ENCODE measurements at places on chromosomes 7 and 10. TPM values are rescaled to one million over a fixed set of nuclear protein-coding genes. Genes with fewer than 3 reads are reported as not detected.

GRCh38 chr7:113504142-113504541, 385.8 kb upstream of the SMIM30 start:
- no peak overlapping the region for H3K4me3 ChIP-seq
- no peaks in the 10 kb centered on the region for H3K27me3 ChIP-seq
- H3K4me1 ChIP-seq = no peaks in the 10 kb centered on the region
- no peaks in the 10 kb centered on the region for H3K36me3 ChIP-seq
- H3K27ac ChIP-seq = no peak overlapping the region
- no peak for DNase-seq

GRCh38 chr7:86968618-86969017, 90.8 kb downstream of the ELAPOR2 start:
- no peak overlapping the region for H3K27ac ChIP-seq
- peaks cover 1% of the 10 kb centered on the region for H3K27me3 ChIP-seq
- DNase-seq = no peak
- H3K4me3 ChIP-seq = no peak overlapping the region
- H3K4me1 ChIP-seq = no peaks in the 10 kb centered on the region

GRCh38 chr7:32025381-32026082, 44.7 kb downstream of the PDE1C start:
- DNase-seq = no peak
- H3K27me3 ChIP-seq = no peaks in the 10 kb centered on the region
- no peaks in the 10 kb centered on the region for H3K4me1 ChIP-seq

DNA sequence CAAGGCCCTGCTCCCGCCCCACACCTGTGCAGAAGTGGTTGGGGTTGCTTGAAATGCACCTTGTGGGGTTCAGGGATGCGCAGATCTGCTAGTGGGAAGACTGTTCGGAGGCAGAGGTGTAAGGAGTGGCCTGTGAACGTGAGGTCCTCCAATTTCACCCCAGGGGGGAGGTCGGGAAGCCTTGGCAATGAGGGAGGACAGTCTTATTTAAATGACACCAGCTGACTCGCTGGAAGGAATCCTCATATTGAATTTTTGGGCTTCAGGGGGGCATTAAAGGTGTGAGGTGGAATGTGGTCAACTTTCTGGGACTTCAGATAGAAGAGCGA, 218.8 kb upstream of the CELF2 start:
- no peak overlapping the region for H3K4me3 ChIP-seq
- no peak overlapping the region for H3K27ac ChIP-seq
- peaks cover 16% of the 10 kb centered on the region for H3K27me3 ChIP-seq
- H3K36me3 ChIP-seq = no peaks in the 10 kb centered on the region

GRCh38 chr10:124289851-124290795, 128.6 kb downstream of the OAT start:
- peaks cover 2% of the 10 kb centered on the region for H3K4me1 ChIP-seq
- no peak overlapping the region for H3K4me3 ChIP-seq
- no peak for DNase-seq
- H3K27me3 ChIP-seq = no peaks in the 10 kb centered on the region

DNA sequence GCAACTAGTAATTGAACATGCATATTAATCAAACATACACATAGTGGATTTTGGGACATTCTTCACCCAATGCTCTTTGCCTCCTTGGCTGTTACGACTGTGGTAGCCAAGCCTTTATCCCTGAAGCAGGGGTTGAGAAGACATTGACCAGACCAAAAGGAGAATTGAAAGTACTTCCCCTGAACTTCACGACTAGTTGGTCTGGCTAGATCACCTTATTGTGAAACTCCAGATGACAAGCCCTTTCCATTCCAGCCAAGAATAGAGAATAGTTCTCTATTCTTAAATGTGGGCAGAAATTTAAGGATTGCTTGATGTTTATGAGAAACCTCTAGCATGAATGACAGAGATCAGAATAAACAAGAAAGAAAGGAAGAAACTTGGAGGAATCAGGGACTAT, 97.0 kb downstream of the LRMDA start:
- no peaks in the 10 kb centered on the region for H3K36me3 ChIP-seq
- H3K27me3 ChIP-seq = no peaks in the 10 kb centered on the region
- no peak overlapping the region for H3K4me3 ChIP-seq
- no peak for DNase-seq

DNA sequence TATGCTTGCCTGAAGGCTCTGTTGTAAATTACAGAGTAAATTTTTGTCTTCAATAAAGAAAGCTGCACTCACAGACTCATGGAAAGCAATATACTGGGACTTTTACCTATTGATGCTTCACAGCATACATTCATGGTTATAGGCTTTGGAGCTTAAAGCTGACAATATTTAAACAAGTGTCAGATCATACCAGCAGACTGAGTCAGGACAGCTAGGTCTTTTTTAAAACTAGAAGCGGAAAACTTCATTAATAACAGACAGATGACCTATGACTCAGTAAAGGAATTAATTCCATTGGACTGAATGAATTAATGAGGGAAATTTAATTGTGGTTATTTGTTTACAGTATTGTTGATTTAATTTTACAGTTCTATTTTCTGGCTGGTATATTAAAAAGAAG, 165.8 kb upstream of the DGKB start:
- DNase-seq = no peak
- H3K4me1 ChIP-seq = no peaks in the 10 kb centered on the region
- no peaks in the 10 kb centered on the region for H3K36me3 ChIP-seq

Gene GRM3
- not detected for total RNA-seq

Gene C7orf57
- total RNA-seq = 0.14 TPM

Gene AGAP5
- 10.1 TPM for total RNA-seq

Gene TBC1D12
- total RNA-seq = 0.71 TPM

Gene VWDE
- total RNA-seq = 1.9 TPM

Gene MEPCE
- 55.8 TPM for total RNA-seq

All from activated CD4-positive, alpha-beta T cell treated with anti-CD3 and anti-CD28 coated beads, Interleukin-2, amount 10 ng/mL, durations not matched to agents 24 days and 14 days (primary cell).